ENCODE measurements at places on chromosomes 7 and 10.

DNA sequence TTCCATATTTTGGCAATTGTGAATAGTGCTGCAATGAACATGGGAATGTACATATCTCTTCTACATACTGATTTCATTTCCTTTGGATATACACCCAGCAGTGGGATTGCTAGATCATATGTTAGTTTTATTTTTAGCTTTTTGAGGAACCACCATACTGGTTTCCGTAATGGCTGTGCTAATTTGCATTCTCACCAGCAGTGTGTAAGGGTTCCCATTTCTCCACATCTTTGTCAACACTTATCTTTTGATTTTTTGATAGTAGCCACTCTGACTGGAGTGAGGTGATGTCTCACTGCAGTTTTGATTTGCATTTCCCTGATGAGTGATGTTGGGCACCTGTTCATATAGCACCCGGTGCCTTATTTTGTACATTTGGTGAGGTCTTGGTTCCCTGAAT, 519.6 kb downstream of the REEP3 start:
- no peak for DNase-seq

DNA sequence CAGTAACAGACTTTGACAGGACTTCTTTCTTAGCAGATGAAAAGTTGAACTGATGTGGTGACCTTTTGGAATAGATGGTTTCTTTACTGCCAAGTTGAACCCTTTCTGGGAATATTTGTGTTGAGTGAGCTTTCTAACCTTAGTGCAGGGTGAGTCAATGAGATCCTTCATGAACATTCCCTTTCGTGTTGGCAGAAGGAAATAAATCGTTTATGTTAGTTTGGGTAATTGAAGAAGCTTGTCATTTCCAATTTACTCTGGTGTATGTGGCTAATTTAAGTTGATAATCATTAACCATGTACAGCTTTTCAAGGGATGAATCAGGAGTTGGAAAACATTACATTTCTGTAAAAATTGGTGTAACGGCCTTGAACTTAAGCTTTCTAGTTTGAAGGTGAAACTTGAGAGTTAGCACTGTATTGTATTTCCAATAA, 43.4 kb downstream of the PTTG1IP2 start:
- DNase-seq = no peak

- DNase-seq = no peak
These were observed 384.1 kb upstream of the CNTNAP2 start for GRCh38 chr7:145732521-145732920.

DNA sequence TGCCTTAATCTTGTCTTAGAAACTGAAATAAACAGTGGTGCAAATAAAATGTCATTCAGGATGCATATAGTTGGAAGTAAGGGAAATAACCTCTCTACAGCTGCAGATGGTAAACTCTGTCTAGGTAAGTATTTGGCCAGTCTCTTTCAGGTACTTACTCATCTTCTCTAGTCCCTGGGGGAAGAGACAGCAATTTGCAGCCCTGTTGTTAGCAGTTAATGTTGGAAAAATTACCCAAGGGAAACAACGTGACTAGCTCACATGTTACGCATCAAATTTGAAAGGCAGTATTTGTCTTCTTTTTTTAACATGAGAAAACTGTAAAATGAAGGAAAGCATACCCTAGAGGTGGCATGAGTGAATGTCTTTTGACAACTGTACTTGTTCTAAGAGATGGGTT, 3.2 kb upstream of the HUS1 start:
- no peak for DNase-seq

GRCh38 chr7:97390915-97391593, 273.6 kb downstream of the SDHAF3 start:
- no peak for DNase-seq

- DNase-seq = no peak
These were observed 216.6 kb downstream of the ZMYND11 start for GRCh38 chr10:351770-352334.

DNA sequence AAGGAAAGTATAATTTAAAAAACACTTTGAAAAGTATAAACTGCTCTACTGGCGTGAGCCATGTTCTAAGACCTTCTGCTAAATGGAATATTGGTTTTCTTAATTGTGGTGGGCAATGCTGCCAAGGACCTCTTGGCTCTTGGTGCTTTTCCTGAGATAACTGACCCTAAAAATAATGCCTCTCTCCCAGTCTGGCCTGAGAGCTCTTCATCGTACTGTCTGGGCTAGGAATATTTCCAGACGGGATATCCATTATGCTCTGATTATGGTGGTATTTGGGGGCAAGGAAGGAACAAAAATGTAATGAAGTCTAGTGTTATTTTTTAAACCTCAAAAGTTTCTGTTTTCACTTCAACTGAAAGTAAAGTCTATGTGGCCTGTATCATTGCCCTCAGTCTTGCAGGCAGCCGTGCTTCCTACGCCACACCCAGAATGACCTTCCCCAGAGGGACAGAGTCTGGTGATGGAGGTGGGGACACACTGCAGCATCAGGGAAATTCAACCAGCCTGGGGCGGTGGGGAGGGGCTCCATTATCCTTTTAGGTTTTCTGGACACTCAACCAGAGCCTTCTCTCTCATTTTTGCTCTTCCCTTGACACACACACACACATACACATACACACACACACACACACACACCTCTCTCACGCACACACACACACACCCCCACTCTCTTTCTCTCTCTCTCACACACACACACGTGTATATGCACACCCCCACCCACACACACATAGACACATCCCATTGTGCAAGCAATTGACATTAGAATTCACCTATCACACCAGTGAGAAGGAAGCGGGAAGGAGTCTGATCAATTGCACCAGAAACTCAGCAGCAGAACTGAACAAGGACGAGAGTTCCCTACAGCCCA, 99.6 kb downstream of the LRRC18 start:
- DNase-seq = no peak

DNA sequence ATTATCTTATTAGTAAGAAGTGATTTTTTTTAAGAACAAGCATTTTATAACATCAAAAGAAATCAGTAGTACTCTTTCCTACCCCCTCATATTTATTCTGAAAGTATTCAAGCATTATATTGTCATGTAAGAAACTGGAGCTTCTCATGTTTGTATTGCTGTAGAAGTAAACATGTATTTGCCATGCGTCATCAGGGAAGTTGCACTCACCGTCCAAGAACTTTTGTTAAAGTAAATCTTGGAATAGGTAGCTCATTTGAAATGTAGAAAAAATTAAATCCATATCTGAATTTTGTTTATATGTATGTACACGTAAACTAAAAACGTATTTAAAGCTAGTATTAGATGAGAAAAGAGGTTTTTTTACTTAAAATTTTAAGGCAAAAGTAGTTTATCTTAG, 96.8 kb downstream of the PTEN start:
- no peak for DNase-seq

GRCh38 chr10:112407696-112408095, 33.8 kb downstream of the ACSL5 start:
- no peak for DNase-seq

- DNase-seq = no peak
These were observed 196.8 kb downstream of the RNLS start for GRCh38 chr10:88386204-88386788.

DNA sequence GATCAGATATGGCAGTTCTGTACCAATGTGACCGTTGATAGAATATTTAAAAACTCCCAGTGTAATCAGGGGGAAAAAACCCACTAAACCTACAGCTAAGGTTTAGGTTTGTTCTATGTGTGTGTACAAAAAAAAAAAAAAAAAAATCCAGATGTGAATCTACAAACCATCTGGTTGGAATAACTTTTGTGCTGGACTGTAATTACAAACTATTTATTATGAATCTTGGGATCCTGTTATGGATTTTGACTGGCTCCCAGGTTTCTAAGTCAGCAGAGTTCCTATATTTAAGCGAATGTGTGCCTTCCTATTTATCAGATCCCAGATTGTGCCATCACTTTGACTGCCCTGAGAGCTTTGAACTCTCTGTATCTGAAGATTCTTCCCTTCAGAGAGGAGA, 29.1 kb downstream of the BMPER start:
- DNase-seq = no peak

GRCh38 chr10:120948889-120949608, 97.9 kb downstream of the WDR11 start:
- peak; percentile 9 for DNase-seq

GRCh38 chr7:27187475-27188385, 2.7 kb upstream of the HOXA11 start:
- DNase-seq = no peak
